ENCODE measurements at places on chromosomes 13 and 19. TPM values are rescaled to one million over a fixed set of nuclear protein-coding genes. Genes with fewer than 3 reads are reported as not detected.

Gene TFDP1
- 153 TPM for total RNA-seq

Gene KLF1
- total RNA-seq = not detected

Gene KLK4
- not detected for total RNA-seq

Gene SIGLEC12
- not detected for total RNA-seq

Gene CAPN12
- 0.32 TPM for total RNA-seq

- no peak overlapping the region for H3K27ac ChIP-seq
- H3K4me3 ChIP-seq = no peak overlapping the region
- no peaks in the 10 kb centered on the region for H3K4me1 ChIP-seq
- H3K36me3 ChIP-seq = peaks cover 27% of the 10 kb centered on the region
- no peak for DNase-seq
Observed at GRCh38 chr13:112837371-112838037, 131.5 kb upstream of the MCF2L start.

DNA sequence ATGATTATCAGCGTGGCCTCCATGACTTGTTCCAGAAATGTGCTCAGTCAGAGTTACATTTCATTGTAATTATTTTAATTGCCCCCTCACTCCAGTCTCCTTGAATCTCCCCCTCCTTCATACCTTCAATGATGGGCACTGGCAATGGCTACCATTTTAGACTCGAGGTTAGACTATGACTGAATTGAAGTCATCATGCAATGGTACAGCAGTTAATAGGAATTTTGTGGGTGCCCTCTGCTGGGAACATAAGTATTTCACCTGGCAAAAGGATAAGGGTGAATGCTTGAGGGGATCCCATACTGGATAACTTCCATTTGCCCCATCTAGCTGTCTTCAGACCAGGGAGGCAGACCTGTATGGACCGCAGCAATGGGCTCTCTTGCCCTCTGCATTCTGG is 32.2 kb upstream of the USP12 start:
- H3K36me3 ChIP-seq = no peaks in the 10 kb centered on the region
- H3K4me3 ChIP-seq = no peak overlapping the region
- H3K4me1 ChIP-seq = peaks cover 34% of the 10 kb centered on the region
- H3K27me3 ChIP-seq = peaks cover 4% of the 10 kb centered on the region

- peaks cover 42% of the 10 kb centered on the region for H3K4me1 ChIP-seq
- peak overlapping the region; percentile 99 for H3K4me3 ChIP-seq
- peaks cover 34% of the 10 kb centered on the region for H3K36me3 ChIP-seq
Observed at GRCh38 chr19:13155472-13156359, 5.5 kb downstream of the IER2 start.

DNA sequence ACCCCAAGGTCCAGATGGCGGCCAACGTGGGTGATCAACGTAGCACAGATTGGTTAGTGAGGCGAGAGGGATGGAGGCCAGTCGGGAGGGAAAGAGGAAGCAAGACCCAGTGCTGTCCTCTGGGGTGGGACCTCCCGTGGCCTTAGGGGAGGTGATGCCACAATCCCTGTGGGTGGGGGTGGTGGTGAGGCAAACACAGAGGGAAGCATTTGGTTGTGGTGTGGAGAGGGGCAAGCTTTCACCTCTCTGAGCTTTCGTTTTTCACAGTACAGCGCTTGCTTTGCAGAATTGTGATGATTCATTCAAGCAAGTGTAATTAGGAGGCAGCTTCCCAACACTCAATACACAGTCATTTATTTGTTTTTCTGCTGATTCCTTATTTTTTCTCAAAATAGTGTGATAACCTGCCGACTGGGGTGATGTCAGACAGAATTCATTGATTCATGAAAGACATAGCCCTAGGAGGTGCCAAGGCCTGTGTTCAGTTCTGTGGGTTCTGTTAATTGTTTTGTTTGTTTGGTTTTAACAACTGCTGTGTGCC is 2.4 kb downstream of the LENG8 start:
- peak overlapping the region; percentile 99 for H3K27ac ChIP-seq
- H3K4me3 ChIP-seq = peak overlapping the region; percentile 97
- DNase-seq = no peak
- peaks cover 49% of the 10 kb centered on the region for H3K36me3 ChIP-seq

DNA sequence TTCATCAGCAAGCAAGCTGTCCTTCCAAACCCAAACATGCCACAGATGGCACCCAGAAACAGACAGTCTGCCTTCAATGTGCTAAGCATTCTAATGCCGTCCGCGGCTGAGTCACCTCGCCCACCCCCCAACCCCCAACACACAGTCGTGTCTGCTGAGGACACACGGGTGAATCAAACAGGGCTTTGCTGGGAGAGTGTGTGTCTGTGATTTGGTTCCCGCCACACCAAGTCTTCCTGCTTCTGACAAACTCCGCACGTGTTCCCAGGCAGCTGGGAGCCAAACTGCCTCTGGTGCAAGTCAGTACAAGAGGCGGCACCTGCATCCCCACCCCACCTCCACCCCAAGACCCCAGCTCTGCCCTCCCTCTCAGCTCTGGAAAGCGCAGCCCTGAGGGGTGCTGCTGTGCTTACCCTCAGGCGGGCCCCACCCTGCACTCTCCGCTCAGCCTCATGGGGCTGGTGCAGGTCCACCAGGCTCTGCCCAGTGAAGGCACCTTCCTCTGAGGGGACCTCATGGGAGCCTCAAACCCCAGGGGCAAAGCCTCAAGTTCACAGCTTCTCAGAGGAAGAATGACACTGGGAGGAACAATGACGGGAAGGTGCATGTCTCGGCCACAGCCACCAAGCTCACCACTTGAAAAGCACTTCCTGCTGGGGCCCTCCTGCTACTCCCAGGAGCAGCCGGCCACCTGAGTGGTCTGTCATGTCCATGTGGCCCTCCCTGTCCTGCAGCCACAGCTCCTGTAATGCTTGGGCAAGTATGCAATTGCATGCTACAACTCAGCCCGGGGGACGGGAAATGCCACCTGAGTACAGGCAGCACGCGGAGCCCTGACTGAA is 15.0 kb upstream of the SLC35E1 start:
- peaks cover 70% of the 10 kb centered on the region for H3K4me1 ChIP-seq
- peak; percentile 25 for DNase-seq
- peak overlapping the region; percentile 78 for H3K27ac ChIP-seq
- H3K27me3 ChIP-seq = no peaks in the 10 kb centered on the region

- no peak overlapping the region for H3K4me3 ChIP-seq
- no peak overlapping the region for H3K27ac ChIP-seq
- peaks cover 1% of the 10 kb centered on the region for H3K27me3 ChIP-seq
- DNase-seq = no peak
Observed at GRCh38 chr13:22095794-22096193, 424.9 kb downstream of the FGF9 start.

GRCh38 chr13:43783820-43784219 is 3.0 kb downstream of the ENOX1 start:
- H3K27me3 ChIP-seq = no peaks in the 10 kb centered on the region
- peaks cover 19% of the 10 kb centered on the region for H3K4me1 ChIP-seq
- H3K4me3 ChIP-seq = no peak overlapping the region
- DNase-seq = peak; percentile 60
- no peak overlapping the region for H3K27ac ChIP-seq
- H3K36me3 ChIP-seq = no peaks in the 10 kb centered on the region

- no peak overlapping the region for H3K27ac ChIP-seq
- H3K27me3 ChIP-seq = no peaks in the 10 kb centered on the region
- no peak overlapping the region for H3K4me3 ChIP-seq
- no peak for DNase-seq
- peaks cover 18% of the 10 kb centered on the region for H3K4me1 ChIP-seq
- H3K36me3 ChIP-seq = no peaks in the 10 kb centered on the region
Observed at GRCh38 chr13:33677215-33677614, 140.7 kb upstream of the RFC3 start.

DNA sequence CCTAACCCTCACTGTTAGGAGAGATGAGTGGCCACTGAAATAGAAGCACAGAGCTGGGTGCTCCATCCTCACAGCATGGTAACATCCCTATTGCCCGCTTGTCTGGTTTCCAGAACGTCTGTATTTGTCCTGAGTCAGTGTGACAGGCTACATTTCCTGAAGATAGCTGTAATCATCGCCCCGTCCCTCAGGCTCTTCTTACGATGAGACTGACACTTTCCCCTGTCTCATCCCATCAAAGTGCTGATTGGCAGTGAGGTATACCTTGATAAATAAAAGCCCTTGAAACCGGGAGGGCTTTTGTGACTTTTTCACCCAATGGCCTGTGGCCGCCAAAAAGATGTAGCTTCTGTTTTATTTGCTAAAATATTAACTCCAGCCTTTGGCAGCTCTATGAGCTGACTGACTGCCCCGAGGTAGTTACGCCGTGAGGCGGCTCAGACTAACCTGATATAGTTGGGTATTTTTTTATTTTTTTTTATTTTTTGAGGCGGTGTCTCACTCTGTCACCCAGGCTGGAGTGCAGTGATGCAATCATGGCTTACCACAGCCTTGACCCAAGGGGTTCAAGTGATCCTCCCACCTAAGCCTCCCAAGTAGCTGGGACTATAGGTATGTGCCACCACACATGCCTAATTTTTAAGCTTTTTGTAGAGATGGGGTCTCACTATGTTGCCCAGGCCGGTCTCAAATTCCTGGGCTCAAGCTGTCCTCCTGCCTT is 5.7 kb upstream of the LRRC4B start:
- no peak for DNase-seq
- no peak overlapping the region for H3K4me3 ChIP-seq

DNA sequence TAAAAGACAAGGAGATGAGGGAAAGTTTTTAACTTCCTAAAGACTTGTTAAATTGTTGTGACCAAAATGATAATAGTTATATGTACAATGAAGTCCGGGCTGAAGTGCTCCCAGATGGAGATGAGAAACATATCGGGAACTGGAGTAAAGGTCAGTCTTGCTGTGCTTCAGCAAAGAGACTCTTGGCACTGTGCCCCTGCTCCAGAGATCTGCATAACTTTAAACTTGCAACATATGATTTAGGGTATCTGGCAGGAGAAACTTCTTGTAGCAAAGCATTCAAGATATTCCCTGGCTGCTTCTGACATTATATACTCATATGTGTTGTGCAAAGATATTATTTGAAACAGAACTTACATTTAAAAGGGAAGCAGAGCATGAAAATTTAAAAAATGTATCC is 786.6 kb upstream of the SLITRK6 start:
- no peak overlapping the region for H3K4me3 ChIP-seq
- no peaks in the 10 kb centered on the region for H3K36me3 ChIP-seq
- H3K27ac ChIP-seq = no peak overlapping the region
- no peak for DNase-seq

DNA sequence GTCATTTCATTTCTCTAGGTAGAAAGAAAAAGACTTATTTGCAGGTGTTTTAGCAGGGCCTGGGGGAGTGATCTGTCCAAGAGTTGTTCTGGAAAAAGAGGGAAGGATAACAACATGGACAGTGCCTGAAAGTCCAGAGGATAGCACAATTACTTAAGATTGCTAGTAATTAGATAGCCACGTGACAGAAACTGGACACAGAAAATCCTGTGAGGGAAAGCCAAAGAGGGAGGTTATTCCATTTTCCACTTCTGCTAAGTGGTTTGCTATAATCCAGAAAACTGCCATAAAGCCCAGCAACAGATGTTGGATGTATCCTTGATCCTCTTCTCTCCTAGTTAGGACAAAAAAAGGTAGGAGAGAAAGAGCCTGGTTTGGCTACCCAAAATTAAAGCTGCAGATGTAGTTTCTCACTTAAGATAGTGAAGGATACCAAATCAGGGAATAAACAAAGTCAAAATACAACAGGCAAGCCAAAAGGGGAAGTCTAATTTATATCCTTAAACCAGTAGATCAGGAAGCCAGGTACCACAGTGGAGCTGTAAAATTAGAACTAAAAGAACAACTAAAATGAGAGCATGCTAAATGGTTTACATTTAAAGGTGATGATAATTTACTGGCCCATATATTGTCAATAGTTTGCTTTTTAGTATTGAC is 140.2 kb downstream of the VWA8 start:
- H3K27ac ChIP-seq = no peak overlapping the region
- no peaks in the 10 kb centered on the region for H3K27me3 ChIP-seq
- DNase-seq = no peak

DNA sequence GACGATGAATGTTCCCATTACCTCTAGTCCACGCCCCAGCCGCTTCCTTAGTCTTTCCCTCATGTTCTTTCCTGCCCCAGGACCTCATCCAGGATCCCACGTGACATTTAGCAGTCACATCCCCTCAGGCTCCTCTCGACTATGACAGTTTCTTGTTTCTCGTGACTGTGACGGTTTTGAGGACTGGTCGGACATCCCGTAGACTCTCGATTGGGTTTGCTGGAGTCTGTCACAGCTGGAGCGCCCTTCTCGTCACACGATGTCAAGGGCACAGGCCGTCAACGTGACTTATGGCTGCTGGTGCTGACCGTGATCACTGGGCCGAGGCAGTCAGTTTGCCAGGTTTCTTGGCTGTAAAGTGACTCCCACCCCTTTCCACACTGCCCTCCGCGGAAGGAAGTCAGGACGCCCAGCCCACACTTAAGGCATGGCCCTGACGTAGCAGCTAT is 22.8 kb downstream of the ELAVL1 start:
- H3K27me3 ChIP-seq = peaks cover 3% of the 10 kb centered on the region
- DNase-seq = no peak
- H3K4me3 ChIP-seq = no peak overlapping the region

DNA sequence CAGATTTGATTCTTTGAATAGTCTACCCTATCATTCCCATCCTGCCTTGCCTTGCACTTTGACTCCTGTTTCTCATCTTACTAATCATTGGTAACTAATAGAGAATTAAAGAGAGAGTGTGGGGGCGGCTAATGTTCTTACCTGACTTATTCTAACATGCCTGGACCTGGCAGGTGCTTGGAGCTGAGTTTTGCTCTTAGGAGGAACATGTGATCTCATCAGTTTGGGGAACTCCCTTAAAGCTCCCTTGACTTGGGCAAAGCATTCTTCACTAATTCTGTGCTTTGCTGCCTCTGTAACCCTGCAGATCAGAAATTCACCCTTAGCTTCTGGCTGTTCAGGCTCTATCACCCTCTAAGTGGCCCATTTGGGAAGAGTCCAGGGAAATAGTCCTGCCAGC is 861.1 kb downstream of the GPC5 start:
- DNase-seq = no peak
- no peaks in the 10 kb centered on the region for H3K36me3 ChIP-seq
- H3K27me3 ChIP-seq = no peaks in the 10 kb centered on the region
- H3K4me1 ChIP-seq = no peaks in the 10 kb centered on the region

GRCh38 chr13:39016787-39017186 is 21.1 kb downstream of the PROSER1 start:
- H3K4me1 ChIP-seq = no peaks in the 10 kb centered on the region
- no peaks in the 10 kb centered on the region for H3K27me3 ChIP-seq
- no peak overlapping the region for H3K4me3 ChIP-seq
- peak; percentile 31 for DNase-seq
- H3K27ac ChIP-seq = 0 out of 2 replicates have a peak overlapping the region, but pooled peaks have one; percentile 24

GRCh38 chr13:47628666-47629065 is 372.4 kb downstream of the SUCLA2 start:
- H3K27ac ChIP-seq = no peak overlapping the region
- peak; percentile 6 for DNase-seq
- peaks cover 9% of the 10 kb centered on the region for H3K27me3 ChIP-seq
- no peaks in the 10 kb centered on the region for H3K4me1 ChIP-seq
